ENCODE measurements at places on chromosomes 4 and X.

GRCh38 chrX:8728932-8729535 lies 2.9 kb downstream of the ANOS1 start:
- no peak for DNase-seq

GRCh38 chr4:8225706-8226443 lies 26.8 kb downstream of the SH3TC1 start:
- no peak for DNase-seq

- DNase-seq, result no peak
These were observed 362.2 kb upstream of the EMCN start for GRCh38 chr4:100880011-100880410.

GRCh38 chr4:151643564-151643963 lies 117.2 kb downstream of the GATB start:
- no peak for DNase-seq

Measured in hippocampal formation (tissue), 2 donors.